ENCODE measurements at places on chromosomes 5 and 9.

- no peaks in the 10 kb centered on the region for H3K27me3 ChIP-seq
- no peaks in the 10 kb centered on the region for H3K4me1 ChIP-seq
- H3K27ac ChIP-seq, result peak overlapping the region; percentile 95
- peak overlapping the region; percentile 71 for H3K4me3 ChIP-seq
- peak; percentile 57 for DNase-seq
- H3K36me3 ChIP-seq, result no peaks in the 10 kb centered on the region
These were observed 475 bp upstream of the GOLM1 start for GRCh38 chr9:86099701-86100364.

DNA sequence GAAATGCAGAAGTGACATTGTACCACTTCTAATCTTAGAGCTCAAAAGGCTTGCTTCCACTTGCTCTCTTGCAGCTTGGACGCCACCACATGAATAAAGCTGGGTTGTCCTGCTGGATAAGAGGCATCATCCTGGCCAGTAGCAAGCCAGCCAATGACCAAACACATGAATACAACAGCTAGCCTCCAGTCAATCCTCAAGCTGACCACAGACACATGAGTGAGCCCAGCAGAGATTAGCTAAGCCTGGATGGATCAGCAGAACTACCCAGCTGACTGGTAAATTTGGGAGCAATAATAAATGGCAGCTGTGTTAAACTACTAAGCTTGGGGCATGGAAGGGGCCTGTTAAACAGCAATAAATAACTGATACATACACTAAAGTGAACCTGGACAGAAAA lies 121.1 kb upstream of the SLC12A2 start:
- no peak overlapping the region for H3K4me3 ChIP-seq
- no peaks in the 10 kb centered on the region for H3K27me3 ChIP-seq
- no peak overlapping the region for H3K27ac ChIP-seq
- DNase-seq, result no peak

DNA sequence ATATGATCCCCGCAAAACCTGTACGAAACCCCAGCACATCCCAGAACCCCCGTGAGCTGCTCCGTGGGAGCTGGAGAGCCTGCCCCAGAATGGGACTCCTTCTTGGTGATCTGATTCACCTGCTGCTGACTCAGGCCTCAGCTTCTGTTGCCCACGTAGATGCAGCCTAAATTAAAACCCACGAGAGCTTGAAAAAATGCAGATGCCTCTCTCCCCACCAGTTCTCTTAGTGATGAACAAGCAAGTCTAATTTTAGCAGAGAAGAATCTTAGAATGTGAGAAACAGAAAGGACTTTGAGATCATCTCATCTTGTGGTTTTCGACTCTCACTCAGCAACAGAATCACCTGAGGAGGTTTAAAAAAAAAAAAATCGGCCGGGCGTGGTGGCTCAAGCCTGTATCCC lies 57.6 kb downstream of the TMOD1 start:
- peak overlapping the region; percentile 93 for H3K27ac ChIP-seq
- H3K4me1 ChIP-seq, result peaks cover 7% of the 10 kb centered on the region
- no peak overlapping the region for H3K4me3 ChIP-seq
- no peaks in the 10 kb centered on the region for H3K27me3 ChIP-seq

DNA sequence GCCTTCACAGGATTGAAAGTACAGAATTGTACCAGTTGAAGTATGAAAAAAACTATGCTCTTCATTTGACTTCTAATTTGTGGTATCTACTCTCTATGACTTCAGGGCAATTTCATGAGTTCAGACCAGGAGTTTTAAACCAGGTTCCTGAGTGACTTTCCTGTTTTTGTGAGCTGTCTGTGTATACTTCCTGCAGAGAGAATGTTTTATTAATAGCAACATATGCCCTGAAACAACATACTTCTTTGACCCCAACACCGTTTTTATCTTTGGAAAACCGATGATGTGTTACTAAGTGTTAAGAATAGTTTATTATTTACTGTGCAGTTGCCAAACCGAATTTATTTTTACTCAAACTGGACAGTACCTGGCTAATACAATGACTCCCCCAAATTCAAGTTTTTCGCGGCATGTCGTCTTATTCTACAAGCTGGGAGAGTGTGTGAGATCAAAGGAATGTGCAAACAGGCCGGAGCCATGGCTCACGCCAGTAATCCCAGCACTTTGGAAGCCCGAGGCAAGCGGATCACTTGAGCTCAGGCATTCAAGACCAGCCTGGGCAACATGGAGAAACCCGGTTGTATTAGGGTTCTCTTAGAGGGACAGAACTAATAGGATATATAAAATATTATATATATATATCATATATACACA lies 58.7 kb upstream of the ERBIN start:
- H3K27me3 ChIP-seq, result no peaks in the 10 kb centered on the region
- no peak for DNase-seq
- no peaks in the 10 kb centered on the region for H3K36me3 ChIP-seq
- no peak overlapping the region for H3K27ac ChIP-seq
- no peak overlapping the region for H3K4me3 ChIP-seq

- DNase-seq, result peak; percentile 29
- H3K4me3 ChIP-seq, result no peak overlapping the region
- no peak overlapping the region for H3K27ac ChIP-seq
- H3K27me3 ChIP-seq, result no peaks in the 10 kb centered on the region
- no peaks in the 10 kb centered on the region for H3K4me1 ChIP-seq
These were observed 27.8 kb upstream of the GRPEL2 start for GRCh38 chr5:149317281-149318048.

DNA sequence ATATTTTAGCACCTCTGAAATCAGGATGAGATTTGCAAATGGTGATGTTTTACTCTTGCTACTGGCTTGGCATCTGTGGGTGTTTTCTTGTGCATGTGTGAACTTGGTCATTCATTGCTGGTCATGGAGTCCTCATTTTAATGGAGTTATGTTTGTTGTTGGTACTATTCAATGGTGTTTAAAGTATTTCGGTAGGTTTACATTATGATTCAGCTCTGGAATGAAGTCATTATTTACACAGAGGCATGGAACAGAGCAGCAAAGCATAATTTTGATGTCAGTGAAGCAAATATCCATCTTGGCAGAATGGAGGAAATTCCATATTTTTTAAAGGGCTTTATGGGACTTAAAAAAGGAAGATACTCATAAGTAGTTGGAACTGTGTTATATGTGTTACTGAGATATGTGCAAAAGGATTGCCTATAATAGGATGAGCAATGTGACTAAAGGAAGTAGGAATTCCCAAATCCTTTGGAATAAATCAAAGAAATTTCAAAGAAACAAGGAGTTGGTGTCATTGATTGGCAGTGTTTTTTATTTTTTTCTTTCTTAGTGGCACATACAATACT lies 147.4 kb downstream of the ACTBL2 start:
- no peak for DNase-seq
- H3K4me1 ChIP-seq, result no peaks in the 10 kb centered on the region
- H3K27ac ChIP-seq, result no peak overlapping the region
- no peak overlapping the region for H3K4me3 ChIP-seq
- no peaks in the 10 kb centered on the region for H3K36me3 ChIP-seq

- no peaks in the 10 kb centered on the region for H3K27me3 ChIP-seq
- H3K4me3 ChIP-seq, result no peak overlapping the region
- no peaks in the 10 kb centered on the region for H3K4me1 ChIP-seq
- DNase-seq, result no peak
- H3K36me3 ChIP-seq, result no peaks in the 10 kb centered on the region
- H3K27ac ChIP-seq, result no peak overlapping the region
These were observed 123.5 kb upstream of the SARDH start for GRCh38 chr9:133861692-133862091.

- H3K27ac ChIP-seq, result no peak overlapping the region
- no peaks in the 10 kb centered on the region for H3K4me1 ChIP-seq
- no peaks in the 10 kb centered on the region for H3K27me3 ChIP-seq
- H3K36me3 ChIP-seq, result no peaks in the 10 kb centered on the region
- no peak overlapping the region for H3K4me3 ChIP-seq
- DNase-seq, result no peak
These were observed 114.1 kb downstream of the FRMD3 start for GRCh38 chr9:83423815-83424707.

DNA sequence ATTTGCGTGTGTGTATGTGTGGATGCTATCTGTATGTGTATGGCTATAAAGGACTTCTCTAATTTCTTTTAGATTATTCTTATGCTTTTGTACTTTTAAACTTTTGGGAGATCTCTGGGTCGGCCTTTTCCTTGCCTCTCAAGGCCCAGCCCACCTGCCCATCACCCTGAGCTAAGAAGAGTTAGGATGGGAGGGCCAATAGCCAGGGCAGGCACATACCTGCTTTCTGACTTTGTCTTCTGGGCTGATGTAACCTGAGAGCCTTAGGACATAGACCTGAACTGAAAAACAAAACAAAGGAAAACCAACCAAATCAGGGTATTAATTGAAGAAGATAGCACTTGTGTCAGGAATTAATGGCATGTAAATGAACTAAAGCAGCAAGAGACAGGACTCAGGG lies 100.2 kb downstream of the IRX1 start:
- no peak for DNase-seq
- H3K27ac ChIP-seq, result no peak overlapping the region
- H3K36me3 ChIP-seq, result no peaks in the 10 kb centered on the region
- H3K27me3 ChIP-seq, result no peaks in the 10 kb centered on the region

- no peaks in the 10 kb centered on the region for H3K36me3 ChIP-seq
- DNase-seq, result no peak
- no peaks in the 10 kb centered on the region for H3K27me3 ChIP-seq
- no peak overlapping the region for H3K27ac ChIP-seq
- no peak overlapping the region for H3K4me3 ChIP-seq
These were observed 105.7 kb upstream of the MEGF10 start for GRCh38 chr5:127184851-127185250.
